ENCODE measurements at places on chromosomes 13 and 19.

DNA sequence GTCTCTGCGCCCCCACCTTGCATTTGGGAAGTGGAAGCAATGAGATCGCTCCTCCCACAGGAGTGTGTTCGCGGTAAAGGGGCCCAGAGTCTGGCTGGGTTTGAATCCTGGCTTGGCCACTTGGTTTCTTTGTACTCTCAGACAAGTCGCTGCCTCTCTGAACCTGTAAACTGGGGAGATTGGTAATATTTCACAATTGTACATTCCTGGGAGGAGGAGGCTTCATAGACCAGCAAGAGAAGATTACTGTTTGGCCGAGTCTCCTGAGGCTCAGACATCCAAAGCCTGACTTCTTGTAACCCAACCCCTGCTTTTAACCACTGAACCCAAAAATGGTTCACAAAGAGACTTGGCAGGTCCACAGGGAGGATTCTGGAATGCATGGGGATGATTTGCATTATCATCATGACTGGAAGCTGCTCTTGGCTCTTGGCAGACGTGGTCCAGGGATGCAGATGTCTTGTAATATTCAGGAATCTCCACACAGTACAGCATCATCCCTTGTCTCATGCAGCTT lies 13.6 kb upstream of the STRN4 start:
- DNase-seq, result no peak

GRCh38 chr19:29967623-29968022 lies 25.6 kb downstream of the URI1 start:
- DNase-seq, result no peak

GRCh38 chr13:78326633-78327032 lies 276.7 kb downstream of the POU4F1 start:
- no peak for DNase-seq

GRCh38 chr13:20824762-20825476 lies 51.2 kb upstream of the EEF1AKMT1 start:
- DNase-seq, result no peak

DNA sequence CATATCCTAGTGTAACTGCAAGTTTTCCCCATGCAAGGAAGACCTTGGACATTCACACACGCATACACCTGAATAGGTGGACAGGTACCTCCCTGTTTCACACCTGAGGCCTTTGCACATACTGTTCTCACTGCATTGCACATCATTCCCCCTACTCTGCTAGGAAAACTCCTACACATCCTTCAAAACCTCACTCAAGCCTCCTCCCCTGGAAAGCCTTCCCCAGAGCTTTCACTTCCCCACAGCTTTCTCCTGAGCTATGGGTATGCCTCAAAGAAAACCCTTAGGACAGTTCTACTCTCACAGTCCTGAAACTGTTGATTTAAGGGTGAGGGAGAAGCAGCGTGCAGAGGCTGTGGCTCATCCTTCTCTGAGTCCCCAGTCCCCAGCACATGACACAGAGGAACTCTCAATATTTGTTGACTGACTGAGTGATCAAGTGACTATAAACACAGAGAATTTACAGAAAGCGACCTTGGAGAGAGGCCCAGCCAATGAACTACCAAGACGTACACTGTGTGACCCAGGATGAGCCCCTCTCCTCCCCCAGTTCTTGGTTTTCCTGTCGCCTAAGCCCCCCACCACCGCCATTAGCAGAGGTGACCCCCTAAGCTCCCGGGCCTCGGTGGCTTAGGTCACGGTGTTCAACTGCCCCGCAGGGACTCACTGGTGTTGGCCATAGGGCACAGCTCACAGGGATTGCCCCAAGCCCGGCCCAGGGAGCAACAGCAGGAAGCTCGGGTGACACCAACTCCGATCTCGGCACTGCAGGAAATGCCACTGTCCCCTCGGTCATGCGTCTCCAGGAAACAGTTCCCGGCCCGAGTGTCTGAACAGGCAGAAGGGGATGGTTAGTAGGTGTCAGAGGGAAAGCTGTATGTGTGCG lies 40.6 kb downstream of the FBN3 start:
- DNase-seq, result no peak

DNA sequence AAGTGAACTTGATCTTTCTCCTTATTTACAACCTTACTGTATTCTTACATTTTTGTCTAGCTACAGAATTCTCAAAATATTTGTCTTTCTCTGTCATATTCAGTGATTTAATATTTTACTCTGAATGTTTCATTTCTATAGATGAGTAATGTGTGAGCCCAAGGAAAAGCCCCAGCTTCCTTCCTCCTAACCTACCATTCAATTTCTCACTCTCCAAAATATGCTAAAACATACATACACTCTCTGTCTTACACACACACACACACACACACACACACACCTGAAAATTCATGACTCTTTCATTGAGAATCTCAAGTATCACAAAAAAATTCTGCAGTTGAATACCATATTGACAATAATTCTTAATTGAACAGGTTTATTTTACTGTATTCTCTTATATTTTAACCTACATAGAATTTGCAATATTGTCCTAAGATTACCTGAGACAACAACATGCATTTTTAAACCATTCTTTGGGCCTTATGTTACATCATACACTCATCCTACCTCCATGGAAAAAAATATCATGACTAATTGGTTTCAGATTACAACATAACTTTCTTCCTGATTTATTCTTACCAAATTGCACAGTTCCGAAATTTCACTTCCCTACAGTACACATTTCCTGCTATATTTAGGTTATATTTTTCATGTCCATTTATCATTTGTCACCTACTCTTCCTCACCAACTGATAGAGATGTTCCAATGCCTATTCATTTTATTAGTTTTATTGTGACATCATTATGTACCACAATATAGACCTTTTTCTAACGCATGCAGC lies 1965.6 kb upstream of the PCDH20 start:
- no peak for DNase-seq

- DNase-seq, result no peak
These were observed 56.6 kb upstream of the GPC6 start for GRCh38 chr13:93169980-93170379.

- DNase-seq, result no peak
These were observed 1380.4 kb downstream of the SLITRK1 start for GRCh38 chr13:82501834-82502233.

- no peak for DNase-seq
These were observed 665.7 kb upstream of the SLC10A2 start for GRCh38 chr13:103731959-103732358.

DNA sequence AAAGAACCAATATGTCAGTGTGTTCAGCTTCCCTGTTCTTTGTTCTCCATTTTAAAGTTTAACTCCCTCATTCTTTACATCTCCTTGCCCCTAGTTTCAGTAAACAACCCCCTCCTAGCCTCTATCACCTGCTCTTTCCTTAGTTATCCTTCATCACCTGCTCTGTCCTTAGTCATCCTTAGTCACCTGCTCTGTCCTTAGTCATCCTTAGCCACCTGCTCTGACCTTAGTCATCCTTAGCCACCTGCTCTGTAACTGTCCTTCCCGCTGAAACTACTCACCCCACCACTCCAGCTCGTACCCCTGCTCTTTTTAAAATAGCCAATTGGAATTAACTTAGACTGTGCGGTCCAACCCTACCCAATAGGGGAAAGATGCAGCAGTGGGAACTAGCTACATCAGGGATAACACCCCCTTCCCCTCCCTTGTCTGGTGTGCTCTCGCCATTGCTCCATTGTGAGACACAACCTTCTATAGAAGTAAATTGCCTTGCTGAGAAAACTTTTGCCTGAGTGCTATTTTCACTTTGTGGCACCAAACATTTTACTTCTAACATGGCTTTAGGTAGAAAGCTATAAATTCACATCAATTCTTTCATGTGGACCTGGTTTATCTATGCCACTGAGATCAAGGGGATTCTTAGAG lies 16.2 kb downstream of the EDNRB start:
- DNase-seq, result no peak

DNA sequence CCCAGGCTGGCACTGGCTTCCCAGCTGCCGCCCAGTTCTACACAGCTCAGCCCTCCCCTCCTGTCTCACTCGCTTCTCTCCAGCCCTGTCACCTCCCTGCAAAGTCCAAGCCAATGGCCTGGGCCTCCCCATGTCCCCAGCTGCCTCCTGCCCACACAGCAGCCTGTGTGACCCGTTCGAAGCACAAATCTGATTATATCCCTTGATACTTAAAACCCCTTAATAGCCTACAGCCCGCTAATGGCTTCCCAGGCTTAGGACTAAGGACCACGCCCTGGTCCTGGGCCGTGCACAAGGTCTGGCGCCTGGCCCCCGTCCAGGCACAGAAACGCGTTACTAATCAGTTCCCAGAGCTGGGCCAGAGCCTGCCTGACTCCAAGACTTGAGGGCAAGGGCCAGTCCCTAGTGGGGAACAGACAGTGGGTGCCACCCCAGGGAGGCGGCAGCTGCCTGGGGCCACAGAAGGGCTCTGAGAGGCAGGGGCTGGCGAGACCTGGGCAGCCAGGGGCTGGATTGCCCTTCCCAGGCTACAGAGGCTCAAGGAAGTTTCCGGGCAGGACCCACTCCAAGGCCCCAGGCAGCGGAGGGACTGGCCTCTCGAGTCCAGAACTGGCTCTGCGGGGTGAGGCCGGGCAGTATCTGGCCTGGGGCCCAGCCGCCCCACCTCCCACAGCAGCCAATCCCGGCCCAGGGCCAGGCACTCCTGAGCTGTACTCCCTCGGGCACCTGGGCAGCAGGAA lies 10.4 kb downstream of the XAB2 start:
- no peak for DNase-seq

DNA sequence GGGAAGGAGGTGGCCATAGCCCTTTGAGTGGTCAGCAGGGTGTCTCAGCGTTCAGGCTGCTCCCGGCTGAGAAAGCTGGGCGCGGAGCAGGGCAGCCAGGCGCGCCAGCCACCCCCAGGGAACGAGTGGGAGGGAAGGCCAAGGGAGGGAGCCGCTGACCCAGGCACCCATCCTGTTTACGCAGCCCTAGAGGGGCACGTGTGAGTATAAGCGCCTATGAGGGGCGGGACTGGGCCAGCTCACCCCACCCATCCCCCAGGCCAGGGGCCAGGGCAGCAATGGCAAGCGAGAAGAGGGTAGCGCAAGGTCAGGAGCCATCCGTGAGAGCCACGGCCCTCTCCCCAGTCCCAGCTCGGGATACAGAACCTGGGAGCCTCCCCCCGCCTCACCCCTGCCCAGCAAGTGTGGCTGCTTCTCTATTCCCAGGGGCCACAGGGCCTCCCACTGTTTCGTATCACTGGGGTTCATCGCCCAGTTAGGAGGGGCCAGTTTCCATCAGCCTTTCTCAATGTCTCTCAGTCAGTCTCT lies 897 bp upstream of the DMKN start:
- DNase-seq, result no peak

GRCh38 chr13:72071713-72072112 lies 204.7 kb upstream of the DACH1 start:
- no peak for DNase-seq

DNA sequence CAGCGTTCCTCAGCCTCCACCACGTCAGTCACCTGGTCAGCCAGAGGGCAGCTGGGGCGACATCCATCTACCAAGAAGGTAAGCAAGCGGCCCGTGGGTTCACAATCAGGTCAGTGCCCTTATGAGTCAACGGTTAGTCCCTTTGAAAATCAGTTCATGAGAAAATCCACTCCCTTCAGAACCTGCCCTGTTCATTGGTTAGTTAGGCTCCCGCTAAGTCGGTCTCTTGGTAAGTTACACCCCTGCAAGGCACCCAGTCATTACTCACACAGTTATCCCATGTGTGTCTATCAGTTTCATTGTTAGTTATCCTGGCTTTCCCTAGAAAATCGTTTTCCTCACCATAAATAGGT lies 564 bp downstream of the SIGLECL1 start:
- no peak for DNase-seq

GRCh38 chr19:42098781-42099180 lies 22.8 kb downstream of the ZNF574 start:
- DNase-seq, result no peak

- DNase-seq, result no peak
These were observed 57.7 kb downstream of the PTPRS start for GRCh38 chr19:5282901-5283300.

GRCh38 chr13:93220073-93220472 lies 6.5 kb upstream of the GPC6 start:
- no peak for DNase-seq

DNA sequence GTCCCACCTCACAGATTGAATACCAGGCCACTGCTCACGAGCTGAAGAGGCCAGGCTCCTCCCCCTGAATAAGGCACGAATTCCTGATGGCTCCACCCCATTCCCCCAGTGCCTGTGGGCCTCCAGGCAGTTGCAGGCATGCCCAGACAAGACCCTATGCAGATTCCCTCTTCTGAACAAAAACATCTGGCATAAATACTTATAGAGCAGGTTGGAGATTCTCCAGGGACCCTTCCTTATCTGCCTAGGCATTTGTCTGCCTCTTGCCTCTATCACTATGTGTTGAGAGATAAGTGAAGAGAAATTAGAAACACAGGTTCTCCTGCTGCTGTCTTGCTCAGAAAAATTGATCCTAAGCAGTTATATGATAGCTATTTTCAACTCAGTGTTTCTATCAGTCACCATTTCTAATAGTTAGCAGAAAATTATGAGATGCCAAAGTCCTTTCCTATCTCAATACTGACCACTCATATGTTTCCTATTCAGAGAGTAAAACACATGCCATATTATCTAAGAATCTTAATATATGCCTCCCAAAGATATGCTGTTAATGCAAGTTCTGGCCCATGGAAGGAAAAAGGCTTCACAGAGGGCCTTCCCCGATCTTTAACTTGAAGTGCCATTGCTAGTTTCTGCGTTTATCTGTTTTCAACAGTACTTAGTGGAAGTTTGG lies 364.0 kb downstream of the KCTD12 start:
- no peak for DNase-seq

- no peak for DNase-seq
These were observed 9.1 kb upstream of the OLFM2 start for GRCh38 chr19:9945319-9945966.

- DNase-seq, result no peak
These were observed 60.4 kb downstream of the ADGRE1 start for GRCh38 chr19:6947745-6948144.

DNA sequence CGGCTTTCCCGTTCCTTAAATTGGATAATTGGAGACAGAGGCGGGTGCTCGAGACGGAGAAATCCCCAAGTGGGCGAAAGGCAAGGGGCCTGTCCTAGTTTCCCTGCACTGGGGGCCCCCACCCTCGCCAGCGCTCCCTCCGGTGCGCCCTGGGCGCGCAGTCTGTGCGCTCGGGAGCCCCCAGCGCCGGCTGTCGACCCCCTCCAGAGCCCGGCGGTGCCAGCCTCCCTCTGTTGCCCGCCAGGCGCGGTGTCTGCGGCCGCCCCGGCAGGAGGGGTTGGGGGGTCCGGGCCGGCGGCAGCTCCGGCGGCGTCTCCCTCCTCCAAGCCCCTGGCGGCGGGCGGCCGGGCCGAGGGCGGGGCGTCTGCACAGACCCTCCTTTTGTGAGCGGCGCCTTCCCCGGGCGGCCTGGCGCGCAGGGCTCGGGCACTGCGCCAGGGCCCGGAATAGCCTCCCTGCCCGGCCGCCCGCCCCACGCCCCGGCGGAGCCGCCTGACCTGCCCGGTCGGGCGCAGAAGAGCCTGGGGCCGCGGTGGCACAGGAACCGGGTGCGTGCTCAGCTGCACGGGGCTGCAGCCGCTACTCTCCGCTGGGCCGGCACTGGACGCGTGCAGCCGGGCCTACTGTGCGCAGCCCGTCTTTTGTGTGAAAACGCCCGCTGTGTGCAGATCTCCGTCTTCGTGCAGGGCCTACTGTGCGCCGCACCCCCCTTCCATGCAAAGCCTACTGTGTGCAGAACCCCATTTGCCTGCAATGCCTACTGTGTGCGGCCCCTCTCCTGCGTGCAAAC lies 13.2 kb downstream of the GADD45B start:
- no peak for DNase-seq

- no peak for DNase-seq
These were observed 43.9 kb downstream of the RAP2A start for GRCh38 chr13:97477844-97478243.

GRCh38 chr13:76783798-76784197 lies 102.4 kb downstream of the KCTD12 start:
- DNase-seq, result peak; percentile 59
